Globus pallidus (tissue), 1 donor: ENCODE measurements at places on chromosomes 6 and 20.

GRCh38 chr6:107917451-107918375, 40.3 kb downstream of the SEC63 start:
- no peak for DNase-seq

GRCh38 chr6:100432136-100432535, 32.6 kb downstream of the SIM1 start:
- DNase-seq: no peak

DNA sequence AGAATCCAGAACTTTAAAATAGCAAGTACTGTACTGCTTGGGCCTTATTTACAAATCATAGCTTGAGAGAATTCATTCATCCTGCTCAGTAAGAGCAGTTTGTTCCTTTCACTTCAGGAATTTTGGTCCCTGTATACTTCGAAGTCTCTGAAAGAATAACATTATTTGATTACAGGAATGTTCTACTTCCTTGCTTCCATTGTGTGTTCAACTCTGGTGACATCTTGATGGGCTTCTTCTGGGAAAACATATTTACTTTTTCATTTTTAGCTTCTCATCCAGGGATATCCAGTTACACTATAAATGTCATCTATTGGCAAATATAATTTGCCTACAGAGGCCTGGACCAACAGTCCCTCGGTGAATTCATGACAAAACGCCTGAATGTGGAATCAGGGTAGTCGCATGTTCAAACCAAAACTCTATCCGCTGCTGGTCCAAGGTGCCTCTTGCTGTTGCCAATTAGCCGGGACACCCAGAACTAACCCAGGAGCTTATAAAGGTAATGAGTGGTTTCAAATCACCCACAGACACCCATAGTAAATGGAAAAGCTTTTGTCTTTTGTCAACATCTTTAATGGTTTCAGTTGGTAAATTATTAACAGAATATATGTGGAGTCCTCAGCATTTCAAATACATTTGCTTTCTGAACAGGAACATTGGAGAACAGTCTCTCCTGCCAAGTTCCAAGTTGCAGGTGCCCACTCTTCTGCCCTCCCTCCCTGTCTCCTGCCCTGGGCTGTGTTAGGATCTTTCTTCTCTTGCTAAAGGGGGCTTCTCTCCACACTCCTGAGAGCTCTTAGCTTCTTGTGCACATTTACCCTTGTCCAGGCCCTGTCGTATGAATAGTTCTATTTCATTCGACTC, 162.5 kb upstream of the CITED2 start:
- DNase-seq: no peak

DNA sequence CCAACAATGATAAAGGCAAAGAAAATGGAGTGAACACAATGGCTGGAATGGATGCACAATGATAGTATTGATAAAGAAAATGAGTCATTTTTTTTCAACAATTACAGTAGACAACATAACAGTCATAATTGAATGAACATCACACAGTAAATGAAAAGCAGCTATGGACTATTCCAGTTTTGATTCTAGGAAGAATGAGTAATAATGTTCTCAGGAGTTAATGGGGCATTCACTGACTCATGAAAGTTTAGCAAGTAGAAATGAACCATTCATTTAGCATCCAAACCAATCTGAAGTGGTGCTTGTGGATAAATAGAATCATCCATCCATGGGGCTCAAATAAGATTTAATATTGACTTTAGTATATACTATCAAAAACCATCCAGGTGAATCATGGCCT, 1029.5 kb upstream of the GJE1 start:
- no peak for DNase-seq

- no peak for DNase-seq
Measured at GRCh38 chr6:30154709-30155519, 6.1 kb downstream of the TRIM10 start.

DNA sequence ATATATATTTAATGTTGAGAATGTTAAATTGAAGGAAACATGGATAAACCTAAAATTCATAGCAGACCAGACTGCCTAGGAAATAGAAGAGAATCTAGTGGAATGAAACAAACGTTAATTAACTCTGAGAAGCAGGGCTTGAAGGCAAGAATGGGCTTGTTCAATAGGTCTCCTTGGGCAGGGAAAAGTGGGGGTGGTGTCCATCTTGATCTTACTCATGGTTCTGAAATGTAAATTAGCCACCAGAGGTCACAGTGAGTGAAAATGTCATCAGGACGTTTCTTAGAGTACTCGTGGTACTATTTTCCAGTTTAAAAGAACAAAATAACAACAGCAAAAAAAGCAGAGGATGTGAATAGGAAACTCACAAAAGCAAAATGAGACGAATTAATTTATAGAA, 66.8 kb upstream of the BTBD3 start:
- no peak for DNase-seq

- DNase-seq: no peak
Measured at GRCh38 chr6:87656857-87657256, 45.2 kb downstream of the AKIRIN2 start.

DNA sequence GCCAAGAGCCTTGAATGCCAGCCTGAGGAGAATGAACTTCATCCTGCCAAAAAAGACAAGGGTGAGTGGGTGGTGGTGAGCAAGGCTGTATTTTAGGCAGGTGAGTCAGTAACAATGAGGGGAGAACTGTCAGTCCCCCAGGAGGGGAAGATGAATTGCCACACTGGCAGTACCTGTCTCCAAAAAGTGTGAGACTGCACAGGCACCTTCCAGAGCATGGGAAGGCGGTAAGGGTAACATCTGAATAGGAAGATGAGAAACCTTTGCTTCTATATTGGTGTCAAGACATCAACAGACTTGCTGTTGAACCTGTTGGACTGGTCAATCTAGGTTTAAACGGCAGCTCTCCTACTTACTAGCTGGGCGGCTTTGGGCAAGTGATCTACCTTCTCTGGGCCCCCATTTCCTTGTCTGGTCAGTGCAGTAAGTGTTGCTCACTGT, 30.9 kb downstream of the STK35 start:
- no peak for DNase-seq

- peak; percentile 11 for DNase-seq
Measured at GRCh38 chr6:152598901-152599537, 38.1 kb downstream of the SYNE1 start.

- DNase-seq: no peak
Measured at GRCh38 chr6:128067446-128068118, 166.7 kb upstream of the THEMIS start.

GRCh38 chr6:49257549-49257948, 205.5 kb downstream of the MMUT start:
- no peak for DNase-seq

- no peak for DNase-seq
Measured at GRCh38 chr6:163679753-163680152, 265.2 kb downstream of the QKI start.

DNA sequence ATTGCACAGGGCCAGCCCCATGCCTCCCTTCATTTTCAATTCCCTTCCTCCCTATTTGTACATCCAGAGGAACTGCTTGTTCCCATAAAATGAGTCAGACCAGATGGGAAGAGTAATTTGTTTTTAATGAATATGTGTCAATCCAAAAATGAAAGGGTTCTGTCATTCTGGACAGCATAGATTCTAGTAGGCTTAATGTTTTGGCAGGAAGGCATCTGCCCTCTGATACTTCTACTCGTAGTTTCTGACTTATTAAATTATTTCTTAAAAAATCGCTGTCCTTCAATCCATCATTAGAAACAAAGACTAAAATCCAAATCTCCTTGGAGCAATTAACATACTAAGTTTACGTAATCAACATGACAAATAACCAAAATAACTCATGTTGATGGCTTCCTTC, 665.5 kb downstream of the TENT5A start:
- no peak for DNase-seq

GRCh38 chr20:3067139-3068014, 4.0 kb upstream of the OXT start:
- no peak for DNase-seq

GRCh38 chr6:66496659-66497058, 789.6 kb upstream of the EYS start:
- DNase-seq: peak; percentile 5

DNA sequence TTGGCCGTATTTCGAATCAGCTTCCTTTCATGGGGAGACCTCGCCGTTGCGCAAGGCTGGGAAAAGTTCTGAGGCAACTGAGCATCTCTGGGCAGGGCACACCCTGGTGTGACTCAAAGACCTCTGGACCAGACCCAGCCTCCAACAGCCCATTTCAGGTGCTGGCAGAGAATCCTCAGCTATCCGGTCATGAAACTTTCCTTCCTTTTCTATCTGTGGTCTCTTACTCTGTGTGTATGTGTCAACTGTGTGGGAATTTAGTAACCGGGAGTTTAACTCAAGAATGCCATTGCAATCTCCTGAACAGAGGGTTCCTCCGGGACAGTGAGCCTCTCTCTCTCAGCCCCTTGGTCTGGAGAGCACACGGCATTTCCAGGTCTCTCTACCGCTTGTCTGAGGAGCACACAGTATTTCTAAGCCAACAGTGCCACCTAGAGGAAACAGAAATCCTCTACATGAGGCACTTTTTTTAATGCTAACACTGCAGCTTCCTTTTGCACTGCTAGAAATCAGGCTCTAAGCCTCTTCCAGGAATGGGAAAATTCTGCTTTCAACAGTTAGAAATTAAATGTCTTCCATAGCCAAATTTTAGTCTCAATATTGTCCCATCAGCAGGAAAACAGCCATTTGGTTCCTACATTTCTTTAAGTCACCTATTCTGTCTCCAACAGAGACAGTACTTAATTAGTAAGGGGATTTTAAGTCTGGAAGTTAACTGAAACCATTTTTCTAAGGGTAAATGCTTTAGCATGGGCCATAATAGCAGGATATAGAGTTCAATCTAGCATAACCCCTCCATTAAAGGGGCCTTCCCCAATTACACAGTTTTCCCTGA, 32.7 kb downstream of the PLN start:
- peak; percentile 68 for DNase-seq

GRCh38 chr6:111552241-111552744, 53.4 kb downstream of the TRAF3IP2 start:
- peak; percentile 85 for DNase-seq

GRCh38 chr20:56722042-56722441, 92.9 kb downstream of the TFAP2C start:
- DNase-seq: peak; percentile 29

- DNase-seq: no peak
Measured at GRCh38 chr6:137848672-137849071, 18.4 kb upstream of the TNFAIP3 start.

GRCh38 chr6:356828-357251, 34.7 kb upstream of the IRF4 start:
- DNase-seq: no peak

DNA sequence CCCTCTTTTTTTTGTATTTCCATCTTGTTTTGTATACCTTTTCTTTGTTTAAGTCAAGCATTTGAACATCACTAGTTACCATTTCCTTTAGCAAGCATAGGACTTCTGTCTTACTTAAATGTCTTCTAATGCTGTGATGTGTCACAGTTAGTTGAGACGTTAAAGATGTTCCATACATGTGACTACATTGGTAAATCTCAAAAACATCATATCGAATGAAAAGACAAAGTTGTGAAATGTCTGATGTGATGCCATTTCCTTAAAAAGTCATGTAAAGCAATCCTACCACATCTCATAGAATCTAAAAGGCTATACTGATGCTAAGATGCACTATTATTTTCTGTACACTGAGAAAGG, 26.8 kb downstream of the SLC16A10 start:
- no peak for DNase-seq

DNA sequence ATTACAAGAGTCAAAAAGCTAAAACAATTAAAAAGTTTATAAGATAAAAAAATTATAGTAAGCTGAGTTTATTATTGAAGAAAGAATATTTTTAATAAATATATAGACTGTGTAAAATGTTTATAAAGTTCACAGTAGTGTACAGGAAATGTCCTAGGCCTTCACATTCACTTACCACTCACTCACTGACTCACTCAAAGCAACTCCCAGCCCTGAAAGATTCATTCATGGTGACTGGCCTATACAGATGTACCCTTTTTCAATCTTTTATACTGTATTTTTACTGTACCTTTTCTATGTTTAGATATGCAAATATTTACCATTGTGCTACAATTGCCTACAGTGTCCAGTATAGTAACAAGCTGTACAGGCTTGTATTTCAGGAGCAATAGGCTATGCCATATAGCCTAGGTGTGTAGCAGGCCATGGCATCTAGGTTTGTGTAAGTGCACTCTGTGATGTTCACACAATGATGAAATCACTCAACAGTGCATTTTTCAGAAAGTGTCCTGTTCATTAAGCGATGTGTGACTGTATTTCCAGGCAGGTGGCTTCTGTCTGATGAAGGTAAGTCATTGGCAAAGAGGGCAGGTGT, 130.2 kb downstream of the BTBD3 start:
- DNase-seq: no peak

GRCh38 chr20:458776-459175, 3.6 kb downstream of the TBC1D20 start:
- DNase-seq: no peak

- DNase-seq: no peak
Measured at GRCh38 chr6:24284006-24284405, 73.9 kb downstream of the DCDC2 start.

DNA sequence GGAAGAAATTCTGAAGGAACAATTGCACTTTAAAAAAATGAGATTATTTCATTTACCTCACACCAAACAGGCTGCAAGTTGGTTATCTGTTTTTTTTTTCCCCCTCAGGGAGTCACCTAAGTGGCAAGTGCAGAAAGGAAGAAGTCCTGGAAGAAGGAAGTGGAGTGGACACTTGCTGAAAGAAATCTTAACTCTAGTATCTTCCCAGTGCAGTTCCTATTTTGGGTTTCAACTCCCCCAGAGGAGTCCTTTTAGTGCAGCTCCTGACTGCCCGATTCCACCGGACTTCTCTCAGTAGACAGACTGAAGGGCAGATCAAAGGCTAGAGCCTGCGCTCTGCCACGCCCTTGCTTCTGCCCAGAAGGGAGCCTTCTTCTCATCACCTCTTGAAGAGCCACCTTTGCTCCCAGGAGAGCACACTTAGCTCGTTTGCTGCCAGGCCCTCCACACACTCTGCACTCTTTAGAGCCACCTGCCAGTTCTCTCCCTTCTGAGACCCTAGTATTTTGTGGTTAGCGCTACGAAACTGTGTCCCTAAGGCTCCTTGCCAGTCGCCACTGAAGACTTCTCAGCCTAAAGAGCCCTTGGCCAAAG, 4.9 kb downstream of the MTCL3 start:
- DNase-seq: peak; percentile 11

GRCh38 chr6:40738551-40739193, 151.5 kb upstream of the LRFN2 start:
- no peak for DNase-seq

DNA sequence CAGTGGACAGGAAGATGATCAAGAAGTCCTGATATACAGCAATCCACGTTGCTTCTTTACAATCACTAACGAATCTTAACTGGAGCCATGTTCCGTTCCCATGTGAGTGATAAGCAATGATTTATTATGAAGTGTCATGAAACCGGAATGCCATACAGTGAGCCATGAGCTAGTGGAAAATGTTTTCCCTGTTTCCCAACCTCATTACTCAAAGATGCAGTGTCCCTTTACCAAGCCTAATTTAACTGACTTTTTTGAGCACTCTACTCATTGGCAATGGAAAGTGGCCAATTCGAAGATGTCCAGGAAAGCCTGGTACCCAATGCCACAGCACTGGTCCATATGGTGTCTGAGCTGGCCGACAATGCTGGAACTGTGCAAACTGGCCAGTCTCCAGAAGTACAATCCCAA, 148.3 kb downstream of the ZNF217 start:
- DNase-seq: no peak

GRCh38 chr20:53937929-53938367, 132.4 kb downstream of the BCAS1 start:
- DNase-seq: no peak
